ENCODE measurements at places on chromosomes 2 and 18.

GRCh38 chr2:54029721-54030395, 59.1 kb upstream of the PSME4 start:
- peak; percentile 21 for DNase-seq

DNA sequence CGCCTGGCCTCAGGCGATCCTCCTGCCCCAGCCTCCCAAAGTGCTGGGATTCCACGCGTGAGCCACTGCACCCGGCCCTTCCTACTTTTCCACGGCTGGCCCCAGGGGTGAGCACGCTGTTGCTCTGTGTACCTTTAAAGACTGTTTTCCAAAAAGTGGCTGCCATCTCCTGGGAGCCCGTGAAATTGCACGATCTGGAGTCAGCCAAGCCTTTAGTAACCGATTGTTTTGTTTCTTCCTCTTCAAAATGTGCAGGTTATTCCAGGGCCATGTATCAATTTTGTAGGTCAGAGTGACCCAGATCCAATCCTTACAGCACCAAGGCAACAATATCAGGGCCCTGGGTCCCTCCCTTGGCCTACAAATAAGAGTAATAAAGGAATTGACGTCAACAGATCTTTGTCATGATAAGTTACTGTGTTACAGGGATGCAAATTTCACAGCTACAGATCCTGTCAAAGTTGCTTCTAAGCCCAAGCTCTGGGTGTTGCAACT, 135.6 kb upstream of the ZNF236 start:
- DNase-seq = peak; percentile 59

- no peak for DNase-seq
Observed at GRCh38 chr2:128345436-128346165, 26.9 kb upstream of the HS6ST1 start.

GRCh38 chr2:85537600-85538506, 1.1 kb upstream of the MAT2A start:
- DNase-seq = peak; percentile 12

- DNase-seq = peak; percentile 51
Observed at GRCh38 chr2:152402780-152403759, 68.1 kb downstream of the FMNL2 start.

DNA sequence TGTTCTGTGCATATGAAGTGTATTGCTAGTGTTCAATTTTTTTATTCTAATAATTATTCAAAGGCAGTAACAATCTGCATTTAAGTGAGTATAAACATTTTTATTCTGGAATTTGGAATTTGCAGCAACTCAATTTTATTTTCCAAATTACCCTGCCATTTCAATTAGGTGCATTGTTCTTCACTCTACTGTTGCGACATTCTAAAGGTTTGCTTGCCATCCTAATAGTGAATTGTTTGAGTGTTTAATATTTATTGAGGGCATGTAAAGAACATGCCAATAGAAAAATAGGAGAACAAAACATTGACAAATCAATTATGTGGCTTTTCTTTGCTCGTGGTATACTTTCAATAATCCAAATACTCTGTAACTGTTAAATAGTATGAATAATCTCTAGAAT, 18.0 kb downstream of the MEIS1 start:
- DNase-seq = no peak

GRCh38 chr2:53150146-53150545, 617.5 kb upstream of the CHAC2 start:
- DNase-seq = no peak

GRCh38 chr18:13120983-13121441, 97.5 kb upstream of the LDLRAD4 start:
- DNase-seq = peak; percentile 33

DNA sequence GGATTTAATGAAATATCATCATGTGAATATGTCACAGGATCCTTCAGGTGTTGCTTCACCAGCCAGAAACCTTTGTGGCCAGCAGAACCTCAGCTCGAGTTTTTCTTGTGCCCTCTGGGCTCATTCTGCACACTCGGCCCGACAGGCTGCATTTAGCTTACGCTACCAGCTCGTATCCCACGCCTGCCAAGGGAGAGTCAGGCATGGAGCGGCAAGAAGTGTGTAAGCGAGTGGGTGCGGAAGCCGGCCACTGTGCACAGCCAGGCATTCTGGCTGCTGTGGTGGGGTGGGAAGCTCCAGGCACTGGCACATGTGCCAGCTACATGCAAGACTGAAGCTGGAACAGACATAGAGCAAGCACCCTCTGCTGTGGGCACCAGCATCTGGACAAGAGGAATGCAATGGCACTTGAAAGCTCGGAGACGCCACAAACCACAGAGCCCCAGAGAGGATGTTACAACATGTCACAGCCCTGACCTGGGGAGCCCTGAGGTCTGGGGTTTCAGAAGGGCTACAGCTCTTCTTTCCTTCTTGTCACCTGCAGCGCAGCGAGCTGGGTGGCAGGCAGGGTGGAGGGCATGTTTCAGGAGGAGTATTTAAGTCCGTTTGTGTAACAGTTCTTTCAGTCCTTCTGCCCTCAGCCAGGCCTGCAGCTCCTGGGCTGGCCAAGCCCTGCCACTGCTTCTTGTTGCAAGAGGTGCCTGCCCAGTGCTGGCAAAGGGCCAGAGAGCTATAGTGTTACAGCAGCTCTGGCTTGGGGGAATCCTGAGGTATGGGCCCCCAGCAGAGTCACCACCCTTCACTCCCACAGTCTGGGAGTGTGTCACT, 257.3 kb upstream of the HNMT start:
- DNase-seq = no peak

DNA sequence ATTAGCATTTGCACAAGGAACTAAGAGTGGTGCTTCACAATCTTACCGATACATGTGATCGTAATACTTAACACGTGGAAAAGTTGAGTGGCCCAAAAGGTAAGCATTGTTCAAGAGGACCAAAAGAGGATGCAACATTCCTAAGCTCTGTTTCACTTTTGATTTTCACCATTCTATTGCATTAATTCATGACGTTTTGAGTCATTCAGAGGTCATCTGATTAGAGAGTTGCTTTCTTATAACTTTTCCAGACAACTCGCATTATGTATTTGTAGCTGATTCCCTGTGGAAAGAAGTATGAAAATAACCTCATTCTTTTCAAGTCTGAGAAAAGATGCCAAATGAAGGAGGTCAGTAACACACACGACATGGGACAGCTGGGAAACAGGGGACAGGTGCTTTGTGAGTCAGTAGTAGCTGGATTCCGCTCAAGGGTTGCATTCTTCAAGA, 344.4 kb downstream of the RND3 start:
- DNase-seq = peak; percentile 83

- DNase-seq = no peak
Observed at GRCh38 chr2:148006249-148007007, 14.1 kb downstream of the ORC4 start.

- DNase-seq = no peak
Observed at GRCh38 chr2:110744429-110744828, 12.1 kb downstream of the ACOXL start.

- no peak for DNase-seq
Observed at GRCh38 chr18:73959352-73959751, 188.3 kb downstream of the FBXO15 start.

GRCh38 chr2:1698188-1698945, 45.9 kb downstream of the PXDN start:
- no peak for DNase-seq

DNA sequence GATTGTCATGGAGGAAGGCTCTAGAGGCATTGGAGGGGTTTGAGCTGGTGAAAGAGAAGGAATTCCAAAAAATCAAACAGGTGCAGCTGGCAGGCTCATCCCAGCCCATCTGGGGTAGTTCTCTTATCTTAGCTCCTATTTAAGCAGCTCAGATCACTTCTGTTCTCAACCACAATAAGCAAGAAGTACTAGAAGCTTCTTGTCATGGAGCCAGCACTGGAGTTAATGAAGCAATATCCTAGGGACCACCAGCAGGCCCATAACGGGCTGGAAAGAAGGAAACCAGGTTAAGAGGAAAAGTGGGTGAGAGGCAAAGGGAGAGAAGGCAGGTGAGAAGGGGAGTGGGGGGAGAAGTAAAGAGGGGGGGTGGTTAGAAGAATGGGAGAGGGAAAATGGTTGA, 100.7 kb upstream of the ZFP36L2 start:
- DNase-seq = no peak

- DNase-seq = no peak
Observed at GRCh38 chr2:40150266-40150665, 301.6 kb downstream of the SLC8A1 start.

DNA sequence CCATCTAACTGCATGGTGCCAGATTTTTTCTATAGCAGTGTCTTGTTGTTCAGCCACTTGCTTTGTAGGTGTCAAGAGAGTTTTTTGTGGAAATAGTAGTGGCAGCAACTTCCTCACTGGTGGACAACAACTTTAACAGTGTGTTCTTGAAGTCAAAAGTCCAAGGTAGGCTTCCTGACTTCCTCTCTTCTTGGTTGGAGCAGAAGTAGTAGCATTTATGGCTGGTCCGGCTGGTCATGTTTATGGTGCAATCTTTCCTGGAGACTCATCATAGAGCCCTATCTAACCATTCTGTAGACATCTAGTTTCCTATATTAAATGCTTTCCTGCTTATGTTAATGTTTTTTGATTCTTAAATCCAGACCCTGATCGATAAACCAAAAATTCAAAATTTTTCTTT, 11.7 kb downstream of the GPR75 start:
- DNase-seq = no peak

DNA sequence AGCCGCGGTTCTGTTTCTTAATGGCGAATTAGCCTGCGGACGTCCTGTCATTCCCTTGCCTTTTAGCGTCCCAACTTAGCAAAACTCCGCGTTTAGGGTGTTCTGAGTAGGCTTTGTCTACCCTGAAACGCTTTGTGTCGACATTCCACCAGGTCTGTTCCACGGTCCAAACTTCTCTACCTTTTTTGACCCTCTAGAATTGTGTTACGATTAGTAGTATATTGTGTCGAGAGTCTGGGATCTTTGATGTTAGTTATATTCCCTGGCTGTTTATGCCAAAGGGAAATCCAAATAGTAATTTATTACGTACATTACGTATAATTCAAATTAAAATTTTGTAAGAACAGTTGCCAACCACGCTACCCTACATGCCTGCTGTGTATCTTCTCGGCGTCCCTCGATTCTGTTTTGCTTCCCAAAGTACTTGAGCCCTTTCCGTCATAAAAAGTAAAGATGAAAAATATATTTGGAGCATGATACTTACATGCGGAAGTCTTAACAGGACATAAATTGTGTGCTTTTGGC, 495 bp upstream of the TTC32 start:
- DNase-seq = no peak

- no peak for DNase-seq
Observed at GRCh38 chr18:26893996-26894395, 28.5 kb upstream of the AQP4 start.

GRCh38 chr2:9952286-9952737, 819 bp downstream of the GRHL1 start:
- no peak for DNase-seq

- DNase-seq = no peak
Observed at GRCh38 chr2:103132536-103133217, 370.8 kb downstream of the TMEM182 start.

GRCh38 chr2:33497221-33497650, 20.8 kb downstream of the RASGRP3 start:
- DNase-seq = no peak

- DNase-seq = no peak
Observed at GRCh38 chr2:52127527-52127926, 1095.6 kb upstream of the NRXN1 start.

DNA sequence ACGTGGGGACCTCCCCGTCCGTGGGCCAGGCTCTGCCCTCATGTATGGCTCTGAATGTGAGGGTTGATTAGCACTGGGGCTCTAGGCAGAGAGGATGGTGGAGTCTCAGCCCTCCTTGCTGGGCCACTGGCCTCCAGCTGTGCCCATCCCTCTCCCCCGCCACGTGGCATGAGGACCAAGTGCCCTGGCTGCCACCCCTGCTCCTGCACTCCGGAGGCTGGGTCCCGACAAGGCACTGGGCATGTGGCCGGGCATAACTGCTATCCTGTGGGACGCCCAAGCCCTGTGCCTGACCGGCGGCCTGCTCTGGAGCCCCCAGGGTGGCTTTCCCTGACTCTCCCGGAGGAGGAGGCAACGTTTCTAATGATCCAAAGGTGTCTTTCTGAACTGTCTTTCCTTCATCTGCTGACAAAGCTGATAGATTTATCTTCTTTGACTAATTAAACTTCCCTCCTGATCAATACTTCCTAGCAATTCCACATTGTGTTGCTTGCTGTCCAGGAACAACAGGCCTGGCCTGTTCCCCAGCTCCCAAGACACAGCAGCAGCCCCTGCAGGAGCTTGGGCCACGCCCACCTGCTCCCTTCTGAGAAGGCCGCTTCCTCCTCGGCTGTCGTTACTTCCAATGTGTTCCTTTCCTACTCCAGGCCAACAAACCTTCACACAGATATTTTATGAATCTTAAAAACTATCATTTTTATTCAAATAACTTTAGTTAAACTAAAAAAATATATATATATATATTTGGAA, 132.0 kb downstream of the SNTG2 start:
- no peak for DNase-seq

- DNase-seq = no peak
Observed at GRCh38 chr18:57432751-57433400, 2.3 kb upstream of the ONECUT2 start.

DNA sequence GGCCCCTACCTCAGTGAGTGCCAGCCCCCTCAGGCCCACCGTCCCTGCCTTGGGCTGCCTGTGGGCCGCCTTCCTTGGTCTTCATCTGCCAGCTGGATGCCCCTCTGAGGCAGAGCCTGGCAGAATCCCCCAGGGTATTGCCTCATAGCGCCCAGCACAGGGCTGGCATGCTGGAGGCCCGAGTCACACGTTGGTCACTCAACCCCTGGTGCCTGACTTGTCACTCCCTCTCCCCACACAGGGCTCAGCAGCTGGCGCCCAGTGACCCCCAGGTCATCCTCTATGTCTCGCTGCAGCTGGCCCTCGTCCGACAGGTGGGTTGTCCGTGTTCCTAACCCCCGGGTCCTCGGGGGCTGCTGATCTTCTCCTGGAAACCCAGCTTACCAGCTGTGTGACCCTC, 108.4 kb upstream of the MCFD2 start:
- DNase-seq = no peak

DNA sequence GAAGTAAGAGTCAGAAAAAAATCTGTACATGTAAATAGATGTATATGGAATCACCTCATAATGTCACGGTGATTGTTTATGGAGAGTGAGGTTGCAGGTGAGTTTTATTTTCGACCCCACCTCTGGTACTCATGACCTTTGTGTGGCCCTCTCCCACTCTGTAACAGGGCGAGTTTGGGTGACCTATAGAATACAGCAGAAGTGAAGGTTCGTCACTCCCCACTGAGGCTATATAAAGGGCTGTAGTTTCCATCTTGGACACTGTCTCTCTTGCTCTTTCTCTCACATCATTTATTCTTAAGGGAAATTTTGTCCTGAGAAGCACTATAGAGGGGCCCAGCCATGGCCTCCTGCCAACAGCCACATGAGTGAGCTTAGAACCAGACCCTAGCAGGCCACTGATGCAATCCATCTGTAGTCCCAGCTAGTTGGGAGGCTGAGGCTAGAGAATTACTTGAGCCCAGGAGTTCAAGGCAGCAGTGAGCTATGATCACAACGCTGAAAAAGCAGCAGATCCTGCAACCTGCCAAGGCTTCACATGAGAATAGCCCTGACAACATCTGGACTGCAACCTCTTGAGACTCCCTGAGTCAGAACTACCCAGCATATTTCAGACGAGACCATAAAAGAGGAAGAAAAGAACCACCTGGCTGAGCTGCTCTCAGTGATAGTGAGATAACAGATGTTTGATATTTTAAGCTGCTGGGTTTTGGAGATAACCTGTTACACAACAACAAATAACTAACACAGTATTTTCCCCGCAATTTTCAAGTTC, 74.3 kb upstream of the SLC1A4 start:
- no peak for DNase-seq
